Muscle of arm (tissue), 14 donors: ENCODE measurements at places on chromosomes 2 and 18.

- DNase-seq, result no peak
Observed at GRCh38 chr2:136136931-136137330, 19.0 kb upstream of the CXCR4 start.

DNA sequence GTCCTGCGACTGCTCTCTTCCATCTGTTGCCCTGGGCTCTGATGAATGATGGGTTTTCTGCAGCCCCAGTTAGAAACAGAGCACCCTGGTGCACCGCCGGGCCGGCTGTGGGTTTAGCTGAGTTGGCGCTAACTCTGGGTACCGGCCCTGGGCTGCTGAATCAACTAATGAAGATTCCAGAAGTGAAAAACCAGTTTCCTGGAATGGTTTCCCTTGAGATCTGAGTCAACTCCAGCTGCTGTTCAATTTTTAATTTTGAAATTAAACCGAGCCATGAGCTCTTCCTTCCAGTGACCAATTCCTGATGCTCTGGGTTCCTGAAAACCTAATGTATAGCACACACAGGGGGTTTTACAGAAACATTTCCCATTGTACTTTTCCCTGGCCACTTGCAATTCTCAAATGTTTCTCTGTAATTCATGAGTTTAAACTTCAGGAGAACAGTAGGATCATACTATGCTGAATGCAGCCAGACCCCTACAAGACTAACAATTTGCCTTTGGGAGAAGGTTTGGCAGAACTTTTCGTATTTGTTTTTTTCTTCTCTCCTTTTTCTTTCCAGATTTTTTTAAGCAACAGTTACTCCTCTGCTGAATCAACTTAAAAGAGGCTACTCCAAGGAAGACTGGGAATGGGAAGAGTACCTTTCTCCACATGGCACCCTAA is 5.5 kb downstream of the COL6A3 start:
- DNase-seq, result peak; percentile 79

GRCh38 chr2:232365621-232366321 is 12.8 kb upstream of the ALPP start:
- DNase-seq, result no peak

- no peak for DNase-seq
Observed at GRCh38 chr18:80175451-80176204, 66.6 kb downstream of the ADNP2 start.

GRCh38 chr2:120833127-120833675 is 97.5 kb downstream of the GLI2 start:
- DNase-seq, result no peak

GRCh38 chr2:71756280-71756906 is 303.0 kb downstream of the DYSF start:
- DNase-seq, result no peak

- DNase-seq, result peak; percentile 55
Observed at GRCh38 chr2:192148620-192149321, 46.0 kb downstream of the TMEFF2 start.

DNA sequence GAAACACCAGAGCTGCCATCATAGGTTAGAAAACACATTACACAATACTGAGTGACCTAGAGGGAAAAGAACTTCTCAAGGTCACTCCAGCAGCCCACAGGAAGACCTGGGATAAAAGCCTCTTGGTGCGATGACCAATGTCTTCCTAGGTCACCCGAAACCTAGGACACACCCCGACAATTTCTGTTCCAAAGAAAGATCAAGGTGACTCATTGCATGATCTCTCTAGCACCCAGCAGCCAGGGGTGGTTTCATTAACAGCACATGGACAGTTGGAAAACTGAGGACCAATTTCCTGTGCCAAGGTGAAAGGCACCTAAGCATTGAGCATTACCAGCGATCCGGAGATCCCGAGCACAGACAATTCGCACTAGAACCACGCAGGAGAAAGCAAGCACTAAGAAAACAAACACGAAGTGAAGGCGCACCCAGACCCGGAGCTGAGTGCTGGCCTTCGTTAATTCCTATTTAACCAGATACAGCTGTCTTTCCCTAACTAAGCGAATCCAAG is 1.5 kb downstream of the CACNB4 start:
- DNase-seq, result no peak

- DNase-seq, result no peak
Observed at GRCh38 chr2:200087451-200087850, 132.1 kb downstream of the MAIP1 start.

GRCh38 chr18:79819968-79820351 is 22.2 kb downstream of the KCNG2 start:
- peak; percentile 37 for DNase-seq

GRCh38 chr18:23998018-23998417 is 16.5 kb upstream of the TTC39C start:
- DNase-seq, result no peak

- DNase-seq, result no peak
Observed at GRCh38 chr2:184735611-184736010, 137.3 kb downstream of the ZNF804A start.

DNA sequence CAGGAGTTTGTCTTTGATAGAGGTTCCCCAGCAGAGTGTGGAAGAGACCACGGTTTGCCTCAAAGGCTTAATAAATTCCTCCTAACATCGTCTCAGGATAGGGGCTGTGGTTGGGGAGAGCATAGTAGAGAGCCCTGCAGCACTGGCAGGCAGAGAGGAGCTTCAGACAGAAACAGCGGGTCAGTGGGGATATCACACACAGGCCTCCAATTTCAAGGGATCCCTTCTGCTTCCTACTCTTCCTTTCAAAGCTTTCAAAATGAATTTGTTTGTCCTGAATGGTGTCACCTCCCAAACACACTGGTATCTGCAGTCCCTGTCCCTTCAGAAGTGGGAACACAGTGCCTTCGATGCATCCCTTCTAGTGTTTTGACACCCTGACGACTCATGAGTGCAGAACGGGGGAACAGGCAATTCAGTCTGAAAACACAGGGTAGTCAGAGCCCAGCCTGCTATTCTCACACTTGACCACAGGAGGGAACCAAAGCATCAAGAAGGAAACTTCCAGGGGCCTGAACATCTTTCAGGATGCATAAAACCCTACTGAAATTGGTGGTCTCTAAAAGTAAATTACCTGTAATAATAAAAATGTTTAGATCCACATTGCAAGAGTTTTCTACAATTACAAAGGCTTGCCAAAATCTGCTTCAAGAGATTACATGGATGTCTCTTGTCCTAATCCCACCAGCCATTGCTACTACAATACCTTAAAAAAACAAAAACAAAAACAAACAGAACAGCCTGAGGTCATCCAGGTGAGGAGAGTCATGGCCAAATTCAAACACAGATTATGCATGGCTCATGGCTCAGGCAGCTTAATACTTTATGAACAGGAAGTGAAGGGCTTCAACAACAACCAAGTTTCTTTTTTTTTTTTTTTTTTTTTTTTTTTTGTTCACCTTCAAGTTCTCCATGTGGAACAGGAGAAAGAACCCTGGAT is 49.8 kb downstream of the SLC14A2 start:
- peak; percentile 76 for DNase-seq

- no peak for DNase-seq
Observed at GRCh38 chr2:71776227-71776626, 322.9 kb downstream of the DYSF start.

DNA sequence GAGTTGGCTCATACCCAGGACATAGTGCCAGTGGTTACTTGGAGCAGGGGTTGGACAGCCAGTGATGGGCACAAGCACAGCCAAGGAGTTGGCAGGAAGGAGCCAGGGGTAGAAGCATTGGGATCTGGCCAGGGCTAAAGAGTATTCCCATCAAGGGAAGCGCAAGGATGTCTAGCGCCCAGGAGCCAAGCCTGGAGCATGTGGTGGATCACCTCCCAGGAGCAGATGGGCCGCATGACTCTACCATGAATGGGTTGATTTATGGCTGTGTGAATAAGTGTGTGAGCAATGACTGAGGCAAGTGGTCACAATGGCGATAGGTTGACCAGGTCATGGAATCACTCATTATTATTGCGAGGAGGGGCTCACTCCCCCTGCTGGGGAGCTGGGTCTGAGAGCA is 111.1 kb downstream of the FHOD3 start:
- no peak for DNase-seq

DNA sequence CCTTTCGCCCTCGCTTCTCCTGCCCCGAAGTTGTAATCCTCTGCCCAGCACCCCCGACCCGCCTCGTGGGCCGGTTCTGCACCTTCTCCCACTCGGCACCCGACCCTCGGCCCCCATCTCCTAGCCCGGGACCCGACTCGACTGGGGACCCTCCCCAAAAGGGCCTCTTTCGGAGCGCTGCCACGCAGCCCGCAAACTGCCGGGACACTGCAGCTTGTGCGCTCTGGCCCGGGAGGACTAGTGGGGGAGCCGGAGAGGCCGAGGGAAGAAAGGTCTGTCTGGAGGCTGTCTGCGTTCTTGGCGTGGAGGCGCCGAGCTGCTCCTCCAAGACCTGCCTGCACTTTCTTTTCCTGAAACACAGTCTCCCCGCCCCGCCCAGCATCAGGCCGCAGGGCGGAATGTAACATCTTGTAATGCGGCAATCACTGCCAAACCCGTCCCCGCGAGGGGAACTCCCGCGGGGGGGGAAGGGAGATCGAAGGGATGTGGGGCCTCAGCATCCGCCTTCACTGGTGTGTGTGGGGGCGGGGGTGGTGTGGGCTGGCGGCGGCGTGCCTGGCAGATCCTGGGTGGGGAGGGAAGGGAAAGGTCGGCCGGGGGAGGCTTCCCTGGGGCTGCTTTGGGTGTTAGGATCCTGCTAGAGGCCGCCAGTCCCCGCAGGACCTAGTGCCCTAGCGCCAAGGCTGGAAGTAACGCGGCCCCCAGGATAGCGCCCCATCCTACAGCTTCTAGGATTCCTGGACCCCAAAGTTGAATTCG is 7.4 kb downstream of the DLX2 start:
- peak; percentile 37 for DNase-seq

DNA sequence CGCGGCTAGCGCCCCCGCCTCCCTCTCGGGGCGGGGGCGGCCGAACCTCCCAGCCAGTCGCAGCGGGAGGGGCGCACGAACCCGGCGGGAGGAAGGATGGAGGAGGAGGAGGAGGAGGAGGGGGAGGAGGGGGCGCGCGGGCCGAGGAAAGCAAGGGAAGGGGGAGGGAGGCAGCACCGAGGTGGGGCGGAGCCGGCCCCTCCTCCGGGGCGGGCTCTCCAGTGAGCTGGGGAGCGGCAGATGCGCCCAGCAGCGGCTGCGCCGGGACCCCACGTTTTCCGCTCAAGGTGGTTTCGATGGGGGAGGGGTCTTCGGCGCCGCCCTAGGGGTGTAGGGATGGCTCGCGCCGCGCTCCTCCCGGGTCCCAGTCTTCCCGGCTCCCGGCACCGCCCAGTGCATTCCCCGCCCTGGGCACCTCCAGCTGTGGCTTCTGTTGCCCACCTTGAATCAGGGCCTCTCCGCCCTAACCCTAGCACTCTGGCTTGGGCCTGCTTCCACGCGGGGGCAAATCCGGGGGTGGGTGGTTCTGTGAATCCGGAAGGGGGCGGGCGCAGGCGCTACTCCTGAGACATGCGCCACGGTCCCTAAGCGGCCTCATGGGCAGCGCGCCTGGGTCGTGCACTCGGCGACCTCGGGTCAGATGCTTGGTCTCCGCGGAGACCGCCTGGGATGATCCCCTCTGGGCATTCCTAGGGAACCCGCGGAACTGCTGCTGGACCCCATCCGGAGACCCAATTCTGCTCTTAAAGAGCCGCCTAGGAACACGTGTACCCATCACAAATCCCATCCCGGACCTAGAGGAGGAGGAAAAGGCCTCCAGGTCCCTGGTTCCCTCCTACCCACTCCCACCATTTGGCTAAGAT is at the start of gene FBXO41:
FBXO41 (minus strand) TSS at position 183 of the 863 bp plus-strand sequence. CDS start 14,848 bp downstream, outside the sequence.
- DNase-seq, result no peak

DNA sequence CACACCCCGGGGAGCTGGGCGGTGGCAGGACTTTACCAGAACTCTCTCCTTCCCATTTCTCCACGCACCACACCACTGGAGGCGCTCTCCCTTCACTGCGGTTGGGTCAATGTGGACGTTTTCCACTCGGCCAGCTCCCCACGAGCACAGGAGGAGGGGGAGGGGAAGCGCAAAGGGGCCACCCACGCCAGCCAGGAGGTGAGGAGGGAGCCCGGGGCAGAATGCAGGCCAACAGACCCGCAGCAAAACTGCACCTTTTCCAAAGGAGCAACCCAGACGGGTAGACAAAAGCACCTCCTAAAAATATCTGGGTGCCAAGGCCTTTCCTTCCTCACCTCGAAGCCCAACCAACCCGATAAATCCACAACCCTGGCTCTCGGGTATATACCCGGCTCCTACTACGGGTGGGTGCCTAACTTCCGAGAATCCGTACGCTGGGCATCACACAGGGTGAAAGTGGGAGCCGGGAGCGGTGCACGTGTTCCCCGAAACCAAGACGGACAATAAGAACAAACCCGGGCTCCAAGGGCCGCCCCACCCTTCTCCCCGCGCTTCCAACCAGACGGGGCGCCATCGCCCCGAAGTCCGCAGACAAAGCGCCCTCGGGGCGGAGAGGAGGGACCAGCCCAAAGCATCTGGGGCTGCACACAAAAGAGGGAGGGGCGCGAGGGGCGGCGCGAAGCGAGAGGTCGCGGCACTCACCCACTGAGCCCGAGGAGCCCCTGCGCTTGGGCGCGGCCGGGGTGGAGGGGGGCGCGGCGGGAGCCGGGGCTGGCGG is 1.0 kb downstream of the RTN4 start:
- DNase-seq, result peak; percentile 92

GRCh38 chr2:95300450-95300849 is 3.3 kb downstream of the KCNIP3 start:
- DNase-seq, result no peak

GRCh38 chr2:30514134-30514847 is 67.2 kb downstream of the LCLAT1 start:
- DNase-seq, result no peak

GRCh38 chr18:42401131-42401673 is 446.2 kb downstream of the PIK3C3 start:
- DNase-seq, result no peak

DNA sequence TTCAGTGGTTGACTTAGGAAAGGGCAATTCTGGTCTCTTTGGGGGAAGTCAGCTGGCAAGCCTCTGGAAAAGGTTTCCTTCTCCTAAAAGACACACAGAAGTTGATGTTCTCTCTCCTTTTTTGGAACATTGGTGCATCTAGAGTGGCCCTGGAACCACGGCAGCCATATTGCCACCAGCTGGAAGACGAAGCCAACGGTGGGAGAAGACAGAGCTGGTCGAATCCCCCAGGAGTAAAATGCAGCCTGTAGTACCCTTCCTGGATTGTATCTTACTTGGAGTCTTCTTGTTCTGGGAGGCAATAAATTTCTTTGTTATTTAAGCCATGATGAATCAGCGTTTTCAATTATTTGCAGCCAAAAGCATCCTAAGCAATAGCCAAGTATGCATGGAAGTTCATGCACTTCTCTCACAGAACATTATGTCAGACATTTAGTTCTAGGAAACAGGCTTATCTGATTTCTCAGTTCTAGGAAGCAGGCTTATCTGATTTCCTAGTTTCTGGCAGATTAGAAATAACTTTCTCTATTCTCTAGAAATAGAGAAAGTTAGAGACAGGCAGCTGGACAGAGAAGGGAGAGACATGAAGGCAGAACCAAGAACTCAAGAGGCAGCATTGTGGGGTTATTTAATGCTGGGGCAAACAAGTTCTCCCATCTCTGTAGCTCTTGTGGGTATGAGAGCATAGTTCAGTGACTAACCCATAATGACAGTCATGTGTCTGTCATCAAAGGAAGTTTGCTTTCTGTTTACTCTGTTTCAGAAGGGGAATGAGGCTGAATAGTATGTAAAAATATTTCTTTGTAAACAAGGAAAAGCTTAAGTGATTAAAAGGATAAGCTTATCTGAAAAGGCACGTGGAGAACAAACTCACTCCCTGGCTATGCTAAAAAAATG is 40.5 kb upstream of the NABP1 start:
- DNase-seq, result no peak

- peak; percentile 48 for DNase-seq
Observed at GRCh38 chr2:170017860-170018532, 160.0 kb upstream of the MYO3B start.
